ENCODE measurements at places on chromosomes 6 and 20.

- no peak for DNase-seq
Measured at GRCh38 chr20:62938105-62938888, at the start of gene GID8. Gene GID8, plus strand, starts transcription at chr20:62938147. Its CDS starts 3,356 bp downstream, at chr20:62941503.

GRCh38 chr20:8504030-8504429 is 372.0 kb downstream of the PLCB1 start:
- DNase-seq, result no peak

DNA sequence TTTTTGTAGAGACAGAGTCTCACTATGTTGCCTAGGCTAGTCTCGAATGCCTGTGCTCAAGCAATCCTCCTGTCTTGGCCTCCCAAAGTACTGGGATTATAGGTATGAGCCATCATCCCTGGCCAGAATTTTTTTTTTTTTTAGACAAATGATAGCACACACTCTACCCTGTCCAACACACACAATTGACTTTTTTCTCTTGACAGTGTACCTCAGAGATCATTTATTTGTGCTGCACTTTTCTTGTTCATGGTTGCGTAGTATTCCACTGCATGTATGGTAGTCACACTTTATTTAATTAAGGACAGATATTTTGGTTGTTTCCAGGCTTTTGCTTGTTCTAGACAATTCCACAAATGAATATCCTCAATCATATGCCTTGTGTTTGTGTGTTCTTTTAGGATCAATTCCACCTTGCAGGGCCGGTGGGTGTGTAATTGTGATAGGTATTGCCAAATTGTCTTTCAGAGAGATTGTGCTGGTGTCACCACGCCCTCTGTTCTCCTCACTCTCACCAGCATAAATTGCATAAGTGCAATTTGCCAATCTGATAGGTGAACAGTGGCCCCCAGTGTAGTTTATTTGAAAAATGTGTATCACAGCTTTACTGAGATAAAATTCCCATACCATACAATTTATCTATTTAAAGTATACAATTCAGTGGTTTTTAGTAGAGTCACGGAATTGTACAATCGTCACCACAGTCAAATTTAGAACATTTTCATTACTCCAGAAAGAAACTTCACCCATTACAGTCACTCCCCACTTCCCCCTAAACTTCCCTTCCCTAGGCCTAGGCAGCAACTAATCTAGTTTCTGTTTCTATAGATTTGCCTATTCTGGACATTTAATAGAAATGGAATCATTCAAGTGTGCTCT is 20.1 kb downstream of the SRC start:
- peak; percentile 16 for DNase-seq

- no peak for DNase-seq
Measured at GRCh38 chr6:44386929-44387345, 569 bp upstream of the CDC5L start.

- no peak for DNase-seq
Measured at GRCh38 chr6:5481033-5481432, 219.7 kb downstream of the FARS2 start.

DNA sequence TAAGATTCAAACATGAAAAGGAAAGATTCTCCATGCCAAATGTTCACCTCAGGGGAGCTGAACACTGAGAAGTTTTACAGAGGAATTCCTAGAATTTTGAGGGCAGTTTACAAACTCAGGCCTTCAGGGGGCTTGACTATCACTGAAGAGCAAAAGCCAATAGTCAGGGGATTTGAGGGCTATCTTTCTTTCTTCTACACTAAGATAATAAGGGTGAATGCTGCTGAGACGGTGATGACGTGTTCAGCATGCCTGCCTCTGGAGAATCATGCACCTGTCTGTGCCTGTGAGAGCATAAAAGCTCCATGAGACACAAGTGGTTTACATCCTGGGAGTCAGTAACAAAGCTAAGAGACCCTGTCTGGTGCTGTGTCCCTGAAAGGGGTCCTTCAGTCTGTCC is 1085.6 kb downstream of the KIF16B start:
- DNase-seq, result no peak

DNA sequence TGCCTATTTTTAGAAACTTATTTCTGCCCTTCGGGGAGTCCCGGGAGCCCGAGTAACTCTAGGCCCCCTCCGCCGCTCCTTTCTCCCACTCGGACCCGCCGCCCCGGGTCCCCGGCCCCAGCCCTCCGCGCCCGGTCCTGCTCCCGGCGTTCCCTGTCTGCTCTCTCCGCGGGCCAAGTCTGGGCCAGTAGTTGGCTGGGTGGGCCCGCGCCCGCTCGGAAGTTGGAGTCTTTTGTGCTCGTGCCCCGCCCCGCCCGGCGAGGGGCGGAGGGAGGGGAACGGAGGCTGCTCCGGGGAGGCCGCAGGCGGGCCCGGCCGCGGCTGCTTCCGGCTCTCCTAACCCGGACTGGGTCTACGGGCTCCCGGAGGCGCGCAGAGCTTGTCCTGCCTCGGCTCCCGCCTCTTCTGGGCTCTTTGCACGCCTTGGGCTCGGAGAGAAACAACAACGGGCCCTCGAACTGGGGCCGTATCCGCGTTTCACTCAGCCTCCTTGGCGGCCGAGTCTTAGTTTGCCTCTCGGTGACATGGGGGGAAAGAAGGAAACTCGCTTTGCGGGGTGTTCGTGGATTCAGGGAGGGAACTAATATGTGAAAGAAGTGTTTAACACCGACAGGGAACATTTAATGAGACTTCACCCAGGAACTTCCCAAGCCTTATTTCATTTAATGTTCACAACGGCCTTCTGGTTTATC is 657 bp downstream of the RALY start:
- peak; percentile 70 for DNase-seq

- DNase-seq, result no peak
Measured at GRCh38 chr6:52157301-52157941, 28.8 kb upstream of the IL17A start.

- DNase-seq, result no peak
Measured at GRCh38 chr6:80145921-80146320, 39.5 kb downstream of the BCKDHB start.

DNA sequence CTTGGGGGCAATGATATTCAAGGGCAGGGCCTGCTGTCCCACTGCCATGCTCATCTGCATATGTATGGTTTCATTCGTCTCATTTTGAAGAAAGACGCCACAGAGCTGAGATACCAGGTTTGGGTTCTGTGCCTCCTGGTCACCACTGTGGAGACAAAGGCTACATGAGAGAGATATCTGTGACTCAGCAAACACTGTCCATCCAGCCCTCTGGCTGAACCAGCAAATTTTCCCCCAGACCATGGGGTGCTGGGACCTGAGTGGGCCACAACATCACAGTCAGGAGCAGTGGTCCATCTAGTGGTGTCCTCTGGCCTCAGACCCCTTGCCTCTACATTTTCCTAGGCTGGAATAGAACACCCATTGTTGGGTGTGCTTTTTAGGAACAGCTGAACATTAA is at the start of gene MAS1L:
TSS of gene MAS1L (minus strand) at position 297 of the 400 bp plus-strand sequence. CDS start at position 243, 54 bp downstream.
- DNase-seq, result no peak

DNA sequence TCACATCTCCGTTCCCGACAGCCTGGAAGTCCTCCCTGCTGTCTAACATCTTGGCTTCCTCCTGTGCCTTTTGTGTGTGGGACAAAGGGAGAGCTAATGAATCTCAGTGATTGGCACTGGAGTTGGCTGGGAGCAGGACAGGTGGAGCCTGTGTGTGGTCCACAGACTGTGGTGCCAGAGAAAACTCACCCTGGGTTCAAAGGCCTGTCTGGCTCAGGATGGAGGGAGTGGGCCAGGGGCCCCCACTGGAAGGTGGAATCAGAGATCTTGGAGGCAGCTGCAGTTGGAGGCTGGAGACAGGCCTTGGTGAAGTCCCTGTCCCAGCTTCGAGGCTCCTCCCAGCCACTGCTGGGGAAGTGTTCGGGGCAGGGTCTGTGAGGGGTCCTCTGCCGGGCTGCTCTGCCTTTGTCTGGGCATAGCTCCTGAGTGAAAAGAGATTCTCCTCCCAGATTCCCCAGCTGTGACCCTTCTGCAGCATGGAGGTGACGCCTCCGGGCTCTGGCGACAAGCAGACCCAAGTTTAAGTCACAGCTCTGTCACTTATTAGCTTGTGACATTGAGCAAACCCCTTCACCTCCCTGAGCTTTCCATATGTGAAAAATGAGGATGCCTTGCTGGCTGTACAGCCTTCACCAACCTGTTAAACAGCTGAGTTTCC is 13.9 kb upstream of the ITPR3 start:
- DNase-seq, result no peak

- DNase-seq, result no peak
Measured at GRCh38 chr6:10583509-10583901, 62.4 kb downstream of the GCNT2 start.

DNA sequence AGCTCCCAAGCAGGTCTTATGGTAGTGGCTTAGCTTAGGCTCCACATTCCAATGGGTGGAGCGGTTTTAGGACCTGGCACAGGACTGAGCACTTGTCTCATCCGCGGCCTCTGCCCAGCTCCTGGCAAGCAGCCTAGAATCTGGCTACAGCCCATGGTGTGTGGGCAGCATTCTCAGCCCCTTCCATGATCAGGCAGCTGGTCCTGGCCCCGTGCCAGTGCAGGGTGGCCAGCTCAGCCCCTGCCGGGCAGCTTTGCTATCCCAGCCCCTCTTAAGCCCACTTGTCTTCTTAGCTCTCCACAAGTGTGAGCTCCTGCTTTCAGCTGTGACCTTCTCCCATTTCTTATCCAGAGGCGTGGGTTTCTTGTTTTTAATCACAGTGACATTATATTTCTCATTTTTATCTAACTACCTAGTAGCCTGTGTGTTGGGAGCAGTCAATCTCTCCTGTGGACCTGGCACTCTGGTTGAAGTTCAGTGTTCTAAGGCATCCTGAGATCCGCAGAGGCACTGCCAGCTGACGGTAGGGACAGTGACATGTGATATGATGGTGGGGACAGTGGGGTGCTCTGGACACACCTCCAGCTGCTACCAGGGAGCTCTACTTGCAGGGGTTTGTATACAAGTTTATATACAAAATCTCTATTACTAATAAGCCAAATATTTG is 119.9 kb upstream of the PRND start:
- DNase-seq, result no peak

DNA sequence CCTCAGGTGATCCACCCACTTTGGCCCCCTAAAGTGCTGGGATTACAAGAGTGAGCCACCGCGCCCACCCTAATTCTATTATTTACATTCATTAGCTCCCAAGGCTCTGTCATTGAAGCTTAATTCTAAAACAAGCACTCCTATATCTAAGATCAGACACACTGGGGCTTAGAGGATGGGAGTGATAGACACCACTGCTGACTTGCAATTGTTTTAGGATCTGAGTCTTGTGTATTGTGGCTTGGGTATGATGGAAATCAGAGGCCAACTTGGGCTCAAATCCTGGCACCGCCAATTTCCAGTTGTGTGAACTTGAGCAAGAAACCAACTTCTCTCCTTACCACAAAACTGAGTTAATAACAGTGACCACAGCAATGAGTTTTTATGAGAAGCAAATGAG is 34.7 kb downstream of the MTRES1 start:
- no peak for DNase-seq

DNA sequence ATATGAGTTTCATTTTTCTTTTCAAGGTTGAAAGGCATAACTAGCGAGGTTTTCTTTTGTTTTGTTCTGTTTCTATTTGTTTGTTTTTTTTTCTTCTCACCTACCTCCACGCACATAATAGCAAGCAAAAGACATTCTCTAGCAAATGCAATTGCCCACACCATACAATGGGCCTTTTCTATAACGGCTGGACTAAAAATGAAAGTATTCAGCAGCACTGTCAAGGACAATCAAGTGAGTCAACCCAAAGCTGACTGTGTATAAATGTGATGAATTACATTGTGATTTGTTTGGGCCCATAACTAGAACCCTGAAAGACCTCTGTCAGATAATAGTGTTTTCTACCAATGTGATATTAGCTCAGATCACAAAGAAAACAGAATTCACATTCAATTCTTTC is 496.7 kb downstream of the RNF144B start:
- DNase-seq, result no peak

GRCh38 chr6:136737374-136737844 is 54.9 kb downstream of the MAP3K5 start:
- DNase-seq, result no peak

DNA sequence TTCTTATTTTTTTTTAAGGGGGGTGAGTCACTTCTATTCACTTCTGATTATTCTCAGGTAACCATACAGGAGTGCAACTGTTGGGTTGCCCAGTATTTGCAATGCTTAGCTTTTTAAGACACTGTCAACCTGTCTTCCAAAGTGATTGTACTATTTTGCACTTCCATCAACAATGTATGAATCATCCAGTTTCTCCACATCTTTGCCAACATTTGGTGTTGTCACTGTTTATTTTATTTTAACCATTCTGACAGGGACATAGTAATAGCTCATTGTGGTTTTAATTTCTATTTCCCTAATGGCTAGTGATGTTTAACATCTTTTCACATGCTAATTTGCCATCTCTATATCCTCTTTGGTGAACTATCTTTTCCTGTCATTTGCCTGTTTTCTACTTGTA is 1.4 kb upstream of the SLC13A3 start:
- no peak for DNase-seq

DNA sequence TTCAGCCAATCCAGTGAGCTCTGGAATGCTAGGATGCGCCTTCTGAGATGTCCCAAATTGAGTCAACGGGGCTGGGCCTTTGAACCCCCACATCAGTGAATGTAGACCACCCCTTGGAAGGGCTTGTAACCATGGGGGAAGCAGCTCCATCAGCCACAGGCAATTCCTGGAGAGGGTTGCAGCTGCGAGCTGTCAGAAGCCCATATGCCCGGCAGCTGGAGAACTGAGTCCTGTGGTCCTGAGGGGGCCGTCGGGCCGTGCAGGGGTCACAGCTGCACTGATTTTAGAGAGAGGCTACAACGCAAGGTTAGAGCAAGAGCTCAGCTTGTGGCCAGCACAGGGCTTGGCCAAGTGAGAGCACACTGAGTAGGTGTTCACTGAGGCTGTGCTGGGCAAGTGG is 121.3 kb downstream of the TOX2 start:
- DNase-seq, result no peak

- DNase-seq, result no peak
Measured at GRCh38 chr6:119449331-119450156, 100.0 kb upstream of the MAN1A1 start.

DNA sequence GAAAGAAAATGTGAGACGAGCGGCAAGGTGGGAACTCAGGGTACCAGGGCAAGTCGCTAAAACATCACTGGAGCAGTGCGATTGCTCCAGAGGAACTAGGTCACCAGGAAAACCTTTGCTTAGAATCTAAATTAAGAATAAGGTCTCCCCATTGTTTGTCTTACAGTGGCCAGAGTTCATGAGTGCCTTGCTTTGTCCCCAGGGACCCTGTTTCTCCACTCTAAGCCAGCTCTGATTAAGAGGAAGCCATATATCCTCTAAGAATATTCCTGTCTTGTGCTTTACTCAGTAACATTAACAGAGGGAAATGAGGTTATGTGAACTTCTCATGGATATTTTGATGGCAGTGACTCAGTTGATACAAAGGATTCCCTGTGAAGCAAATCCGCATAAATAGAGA is 305.8 kb downstream of the CD83 start:
- DNase-seq, result no peak

DNA sequence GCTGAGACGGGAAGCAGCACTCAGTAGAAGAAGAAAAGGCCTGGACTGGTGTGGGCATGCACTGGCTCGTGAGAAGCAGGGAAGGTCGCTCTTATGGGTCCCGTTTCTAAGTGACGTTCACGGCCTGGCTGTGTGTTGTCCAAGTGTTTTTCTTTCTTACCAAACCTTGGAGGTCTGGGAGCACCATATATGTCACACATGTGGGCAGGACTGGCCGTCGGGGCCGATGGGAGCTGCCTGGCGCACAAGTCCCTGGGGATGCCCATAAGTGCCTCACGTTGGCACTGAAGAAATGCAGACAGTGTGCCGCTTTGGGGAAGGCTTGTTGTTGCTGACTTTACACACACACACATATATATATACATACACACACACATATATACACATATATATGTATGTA is 86.0 kb upstream of the DUSP22 start:
- DNase-seq, result no peak

GRCh38 chr6:41022294-41022693 is 16.7 kb downstream of the UNC5CL start:
- DNase-seq, result no peak

- DNase-seq, result peak; percentile 49
Measured at GRCh38 chr6:26268659-26269402, 96.2 kb upstream of the BTN3A2 start.

All from CD4-positive, alpha-beta T cell treated with Interleukin-4 for 4 hours (primary cell).